ENCODE measurements at places on chromosomes 5 and 9.

- no peak for DNase-seq
These were observed 67.9 kb upstream of the RXRA start for GRCh38 chr9:134258332-134258731.

GRCh38 chr5:154478224-154478565 is at the start of gene HAND1:
Gene HAND1 (minus strand): TSS chr5:154478227. CDS start chr5:154478008, 219 bp downstream.
- no peak for DNase-seq

GRCh38 chr5:149262315-149262714 is 9.3 kb upstream of the AFAP1L1 start:
- DNase-seq, result no peak

- DNase-seq, result no peak
These were observed 101.9 kb upstream of the COL5A1 start for GRCh38 chr9:134539586-134540194.

DNA sequence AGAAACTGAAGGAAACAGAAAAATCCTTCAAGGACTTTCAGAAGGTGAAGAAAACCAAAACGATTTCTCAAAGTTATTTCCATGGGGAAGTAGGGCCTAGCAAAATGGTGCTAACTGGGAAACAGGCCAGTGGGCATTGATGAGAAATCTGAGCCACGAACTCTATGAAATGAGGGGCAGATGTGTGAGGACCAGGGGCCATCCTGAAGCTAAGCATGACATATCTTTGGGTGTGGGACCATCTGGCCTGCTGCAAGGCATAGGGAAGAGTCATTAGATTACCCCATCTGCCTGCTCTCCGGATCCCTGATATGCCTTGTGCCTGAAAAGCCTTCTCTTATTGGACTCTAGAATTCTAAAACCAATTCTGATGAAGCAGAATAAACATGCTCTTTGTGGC is 143.8 kb downstream of the PALM2AKAP2 start:
- DNase-seq, result no peak

GRCh38 chr5:179858241-179858585 is 404 bp downstream of the MRNIP start:
- peak; percentile 37 for DNase-seq

- no peak for DNase-seq
These were observed 197.6 kb downstream of the DRD1 start for GRCh38 chr5:175246242-175246888.

DNA sequence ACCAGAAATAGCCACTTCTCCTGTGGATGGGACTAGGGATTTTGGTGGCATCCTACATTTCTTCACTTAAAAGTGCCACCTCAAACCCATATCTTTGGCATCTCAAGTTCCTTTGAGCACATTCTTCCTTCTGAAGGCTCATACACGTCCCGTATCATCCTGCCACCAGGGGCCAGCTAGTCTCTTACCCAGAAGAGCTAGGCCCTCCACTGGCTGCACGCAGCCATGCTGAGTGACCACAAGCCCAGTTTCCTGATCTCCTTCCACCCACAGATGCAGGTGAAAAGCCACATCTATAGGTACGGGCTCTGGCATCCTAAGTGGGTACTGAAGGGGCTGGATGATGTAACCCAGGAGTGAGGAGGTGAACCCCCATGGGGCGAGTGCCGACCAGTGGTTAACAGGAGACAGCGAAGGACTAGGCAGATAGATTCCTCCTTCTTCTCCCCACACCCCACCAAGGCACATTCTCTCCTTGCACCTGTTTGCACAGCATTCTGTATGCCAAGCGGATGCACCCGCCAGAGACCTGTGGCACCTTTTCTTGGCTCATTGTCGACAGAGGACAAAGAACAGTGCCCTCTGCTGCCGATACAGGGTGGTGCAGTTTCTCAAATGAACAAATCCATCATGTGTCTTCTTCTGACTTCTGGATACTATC is 14.4 kb upstream of the SCGB3A1 start:
- DNase-seq, result peak; percentile 45

All from natural killer cell (primary cell).